Activated CD4-positive, alpha-beta T cell treated with anti-CD3 and anti-CD28 coated beads for 4 hours (primary cell): ENCODE measurements at places on chromosomes 5 and 9.

DNA sequence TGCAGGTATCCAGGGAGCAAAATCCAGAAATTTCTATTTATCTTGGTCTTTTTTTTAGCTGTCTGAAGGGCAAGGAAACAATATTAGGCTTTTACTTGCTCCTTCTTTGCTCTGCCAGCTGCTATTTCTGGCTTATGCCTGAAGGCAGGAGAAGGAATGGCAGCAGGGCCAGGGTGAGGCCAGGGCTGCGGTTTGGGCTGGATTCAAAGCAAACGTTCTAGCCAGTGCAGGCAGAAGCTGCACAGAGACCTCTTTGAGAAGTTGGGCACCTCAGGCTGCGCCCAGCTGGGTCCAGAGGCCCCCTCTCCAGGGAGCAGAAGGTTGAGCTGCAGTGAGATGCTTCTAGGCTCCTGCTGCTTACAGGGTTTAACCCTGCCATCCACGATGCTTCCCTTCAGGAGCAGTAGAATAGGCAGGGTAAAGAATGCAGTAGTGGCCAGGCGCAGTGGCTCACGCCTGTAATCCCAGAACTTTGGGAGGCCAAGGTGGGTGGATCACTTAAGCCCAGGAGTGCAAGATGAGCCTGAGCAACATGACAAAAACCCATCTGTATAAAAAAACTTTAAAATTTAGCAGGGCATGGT is 201.2 kb downstream of the ADCY2 start:
- DNase-seq = no peak

GRCh38 chr5:158820891-158821290 is 278.8 kb downstream of the EBF1 start:
- DNase-seq = no peak

GRCh38 chr9:33778700-33779351 is 16.5 kb upstream of the PRSS3 start:
- DNase-seq = peak; percentile 16

GRCh38 chr9:96726946-96727345 is 50.9 kb downstream of the ZNF510 start:
- no peak for DNase-seq

DNA sequence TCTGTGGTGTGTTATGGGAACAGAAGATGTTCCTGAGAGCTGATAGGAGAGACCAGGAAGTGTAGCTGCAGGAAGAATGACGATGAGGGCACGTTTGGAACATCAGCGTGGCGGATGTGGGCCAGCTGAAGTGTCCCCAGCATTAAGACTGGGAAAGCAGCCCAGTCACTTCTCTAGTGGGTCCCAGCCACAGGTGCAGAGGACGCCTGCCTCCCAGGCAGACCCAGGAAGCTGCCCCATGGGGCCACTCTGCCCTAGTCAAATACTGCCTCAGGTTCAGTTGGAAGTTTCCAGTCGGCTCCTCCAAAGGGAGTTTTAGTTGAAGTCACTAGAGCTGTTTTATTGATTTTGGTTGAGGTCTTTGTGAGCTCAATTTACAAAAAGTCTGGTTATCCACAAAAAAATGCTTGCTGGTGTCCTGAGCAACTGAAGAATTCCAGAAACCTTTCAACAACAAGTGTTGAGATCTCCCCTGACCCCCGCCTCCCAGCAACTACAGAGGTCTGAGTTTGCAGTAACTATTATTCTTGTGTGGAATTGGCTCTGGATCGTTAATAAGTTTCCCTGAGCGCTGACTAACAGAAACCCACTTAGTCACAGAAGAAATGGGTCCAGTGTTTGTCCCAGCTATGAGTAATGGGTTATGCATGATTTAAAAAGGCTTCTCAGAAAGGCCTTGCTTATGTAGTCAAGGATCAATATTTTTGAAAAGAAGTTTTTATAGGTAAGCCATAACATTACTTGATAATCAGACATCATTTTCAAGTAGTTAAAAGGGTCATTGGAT is 294.1 kb downstream of the FANCC start:
- DNase-seq = no peak

GRCh38 chr5:3709717-3710348 is 114.2 kb downstream of the IRX1 start:
- no peak for DNase-seq

- no peak for DNase-seq
Measured at GRCh38 chr9:92771309-92771708, 6.7 kb upstream of the BICD2 start.

DNA sequence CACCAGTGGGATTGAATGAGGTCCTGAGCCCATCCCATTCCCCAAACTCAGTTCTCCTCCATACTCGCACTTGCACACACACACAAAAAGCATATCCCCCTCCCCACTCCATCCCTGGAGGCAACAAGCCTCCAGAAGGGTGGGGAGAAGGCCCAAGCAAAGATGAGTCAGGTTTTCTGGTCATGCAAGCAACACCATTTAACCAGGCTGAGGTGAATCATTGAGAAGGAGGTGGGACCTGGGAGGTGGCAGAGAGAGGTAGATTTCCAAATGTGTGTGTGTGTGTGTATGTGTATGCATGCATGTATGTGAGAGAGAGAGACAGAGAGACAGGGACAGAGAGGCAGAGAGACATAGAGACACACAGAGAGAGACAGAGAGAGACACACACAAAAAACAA is 185.2 kb upstream of the TRIM32 start:
- no peak for DNase-seq

DNA sequence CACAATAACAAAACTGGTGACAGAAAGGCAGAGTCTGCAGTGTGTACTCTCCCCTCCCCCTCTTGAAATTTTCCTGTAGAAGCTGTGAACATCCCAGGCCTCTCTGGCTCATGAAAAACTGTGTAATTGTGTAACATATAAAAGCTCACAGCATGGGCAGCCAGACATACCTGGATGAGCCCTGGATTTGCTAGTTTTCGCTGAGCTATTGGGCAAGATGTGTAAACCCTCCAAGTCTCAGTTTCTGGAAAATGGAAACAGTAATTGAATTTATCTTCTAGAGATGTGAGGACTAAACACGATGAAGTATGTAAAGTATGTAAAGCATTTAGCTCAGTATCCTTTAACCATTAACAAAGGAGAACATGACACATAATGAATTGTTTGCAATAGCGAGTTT is 143.2 kb upstream of the ANKH start:
- no peak for DNase-seq

GRCh38 chr5:170150713-170151096 is 45.0 kb downstream of the FOXI1 start:
- DNase-seq = no peak
